ENCODE measurements at places on chromosomes 2 and 18.

DNA sequence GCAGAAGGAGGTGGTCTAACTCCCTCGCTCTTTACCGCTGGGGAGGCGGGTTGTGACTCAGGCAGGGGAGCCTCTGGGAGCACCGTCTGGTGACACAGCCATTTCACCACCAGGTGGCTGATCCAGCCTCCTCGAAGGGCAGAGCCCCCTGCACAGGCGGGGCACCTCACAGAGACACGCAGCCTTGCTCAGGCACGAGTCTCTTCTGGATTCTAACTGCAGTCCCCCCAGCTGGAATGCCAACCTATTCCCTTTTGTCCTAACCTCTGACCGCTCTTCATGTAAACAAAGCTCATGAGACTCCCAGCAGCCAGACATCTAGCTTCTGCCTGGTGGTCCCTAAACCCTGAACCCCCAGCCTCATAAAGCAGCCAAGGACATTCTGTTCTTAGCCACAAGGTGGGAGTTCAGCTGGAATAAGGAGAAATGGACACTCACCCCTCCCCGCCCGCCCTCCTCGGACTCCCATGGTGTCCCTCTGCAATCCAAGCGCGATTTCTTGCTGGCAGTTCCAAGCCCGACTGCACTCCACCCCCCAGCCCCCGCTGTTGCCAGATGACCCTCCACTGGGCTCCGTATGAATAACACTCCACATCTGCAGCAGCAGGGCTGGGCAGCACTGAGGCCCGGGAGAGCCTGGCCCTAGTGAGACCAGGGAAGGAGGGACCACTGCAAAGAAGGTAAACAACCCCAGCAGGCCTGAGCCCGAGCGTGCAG lies 84.3 kb downstream of the TNS1 start:
- DNase-seq, result peak; percentile 53

- no peak for DNase-seq
Observed at GRCh38 chr2:3102081-3102921, 275.3 kb downstream of the EIPR1 start.

DNA sequence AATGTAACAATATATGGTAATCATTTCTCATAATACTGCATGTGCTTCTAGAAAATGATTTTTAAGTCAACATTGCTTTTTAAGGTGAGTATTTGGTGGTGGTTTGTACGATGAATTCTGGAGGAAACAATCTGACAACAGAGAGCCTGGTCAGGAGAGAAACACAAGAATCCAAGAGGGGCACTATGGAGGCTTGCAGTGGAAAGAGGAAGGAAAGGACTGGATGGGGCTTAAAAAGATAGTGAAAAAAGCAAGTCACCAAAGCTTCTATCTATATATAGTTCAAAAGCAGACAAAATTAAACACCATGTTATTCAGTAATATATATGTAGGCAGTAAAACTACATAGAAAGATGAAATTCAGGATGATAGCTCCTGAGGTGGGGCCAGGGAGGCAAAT lies 109.4 kb upstream of the SERTAD2 start:
- DNase-seq, result no peak

GRCh38 chr2:33929467-33929866 lies 330.4 kb upstream of the FAM98A start:
- no peak for DNase-seq

GRCh38 chr2:32788114-32788513 lies 158.6 kb upstream of the LTBP1 start:
- DNase-seq, result no peak

DNA sequence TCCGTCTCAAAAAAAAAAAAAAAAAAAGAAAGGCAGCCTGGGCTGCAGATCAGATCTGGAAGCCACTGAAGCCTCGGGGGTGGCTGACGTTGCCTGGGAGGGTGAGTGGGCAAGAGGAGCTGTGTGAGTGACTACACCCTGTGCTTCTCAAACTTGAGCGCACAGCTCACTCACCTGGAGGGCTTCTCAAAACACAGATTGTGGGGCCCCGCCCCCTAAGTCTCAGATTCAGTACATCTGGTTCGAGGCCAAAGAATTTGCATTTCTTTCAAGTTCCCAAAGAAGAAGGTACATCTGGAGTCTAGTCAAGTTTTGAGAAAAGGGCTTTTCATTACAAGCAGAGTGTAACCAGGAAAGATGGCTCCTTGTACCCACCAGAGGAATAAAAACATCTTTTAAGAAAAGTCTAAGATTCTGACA lies 97.7 kb upstream of the CAB39 start:
- DNase-seq, result peak; percentile 52

DNA sequence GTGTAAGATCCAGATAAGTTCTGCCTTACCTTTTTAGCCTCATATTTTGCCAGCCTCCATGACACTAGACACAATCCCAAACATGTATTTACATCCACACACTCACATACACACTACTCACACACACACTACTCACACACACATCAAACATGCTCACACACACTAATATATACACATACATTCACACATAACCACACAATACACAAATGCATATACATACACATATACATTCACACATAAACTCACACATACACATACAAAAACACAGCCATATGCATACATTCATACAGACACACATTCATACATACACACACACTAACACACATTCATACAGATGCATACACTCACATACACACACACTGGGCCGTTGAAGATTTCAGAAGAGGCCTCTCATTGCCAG lies 109.5 kb downstream of the MAIP1 start:
- DNase-seq, result no peak

GRCh38 chr18:40414155-40414754 lies 1540.8 kb upstream of the PIK3C3 start:
- DNase-seq, result peak; percentile 15

DNA sequence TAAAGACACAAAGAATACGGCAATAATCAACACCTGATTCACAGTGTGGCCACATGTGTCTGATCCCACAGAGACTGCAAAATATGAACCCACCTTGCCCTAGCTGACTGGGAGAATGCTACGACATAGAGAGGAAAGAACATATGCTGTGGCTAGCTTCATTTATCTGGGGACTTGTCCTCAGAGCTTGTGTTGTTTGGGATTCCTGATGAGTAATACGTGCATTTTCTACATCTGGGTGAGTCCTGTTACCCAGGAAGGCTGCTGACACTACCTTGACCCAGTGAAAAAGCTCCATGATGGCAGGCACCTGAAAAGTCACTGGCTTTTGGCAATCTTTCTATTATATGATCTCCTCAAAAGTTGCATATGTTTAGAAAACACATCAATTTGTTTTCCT lies 427.7 kb upstream of the LYPD1 start:
- no peak for DNase-seq

DNA sequence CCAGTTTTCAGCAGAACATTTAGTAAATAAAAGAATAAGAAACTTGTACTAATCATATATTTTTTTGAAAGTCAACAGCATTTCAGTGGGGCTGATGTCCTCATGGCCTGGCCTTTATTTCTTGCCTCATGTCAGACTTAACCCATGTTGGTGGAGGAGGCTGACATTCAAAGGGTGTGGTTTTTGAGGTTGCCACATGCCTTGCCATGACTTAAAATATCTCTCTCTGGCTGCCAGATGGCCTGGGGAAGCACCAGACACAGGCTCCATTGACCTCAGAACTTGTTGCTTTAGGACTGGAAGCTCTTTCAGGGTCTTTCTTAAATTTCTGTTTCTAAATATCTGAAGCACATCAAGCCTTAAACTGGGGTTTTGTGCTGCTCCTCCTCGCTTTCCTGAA lies 32.5 kb upstream of the CD28 start:
- no peak for DNase-seq

- peak; percentile 89 for DNase-seq
Observed at GRCh38 chr2:68121873-68122679, 35.6 kb upstream of the PNO1 start.

DNA sequence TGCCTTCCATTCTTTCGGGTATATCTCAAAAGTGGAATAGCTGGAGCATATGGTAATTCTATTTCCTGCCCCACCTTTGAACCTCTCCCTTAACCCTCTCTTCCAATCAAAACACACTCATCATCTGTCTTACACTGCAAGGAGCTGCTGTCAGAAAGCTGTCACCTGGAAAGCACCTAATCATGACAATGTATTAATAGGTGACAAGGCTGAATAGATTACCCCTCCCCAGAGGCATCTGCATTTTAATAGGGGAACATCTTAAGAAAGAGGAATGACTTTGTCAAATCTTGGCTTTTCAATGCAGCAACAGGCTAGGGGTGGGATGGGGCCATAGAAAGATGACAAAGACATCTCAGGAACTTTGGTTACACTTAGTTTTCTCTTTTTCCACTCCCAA lies 41.3 kb downstream of the CHMP3 start:
- no peak for DNase-seq

DNA sequence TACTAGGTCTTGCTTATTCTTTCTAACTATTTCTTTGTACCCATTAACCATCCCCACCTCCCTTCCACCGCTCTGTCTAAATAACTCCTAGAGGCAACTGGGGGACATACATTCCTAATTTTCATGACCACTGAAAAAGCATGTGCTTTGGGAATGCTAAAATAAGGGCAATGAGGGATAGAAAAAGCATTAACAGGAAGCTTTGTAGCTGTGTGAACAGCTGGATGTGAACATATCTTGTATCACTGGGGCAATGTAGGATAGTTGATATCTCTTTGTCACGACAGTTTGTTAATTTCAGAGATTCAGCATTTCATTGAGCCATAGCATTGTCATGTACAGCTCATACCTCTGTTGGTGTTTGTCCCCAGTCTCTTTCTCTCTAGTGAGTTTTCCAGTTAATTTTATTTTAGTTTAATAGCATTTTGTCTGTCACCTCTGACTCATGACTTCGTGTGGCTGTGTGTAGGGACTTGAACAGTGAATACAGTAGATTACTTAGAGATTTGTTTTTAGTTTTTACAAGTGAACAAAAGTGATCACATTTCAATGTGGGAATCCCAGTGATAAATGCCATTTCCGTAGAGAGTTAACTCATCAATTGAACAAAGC lies 230.3 kb upstream of the NRP2 start:
- no peak for DNase-seq

GRCh38 chr2:230181195-230181594 lies 38.6 kb downstream of the SP110 start:
- no peak for DNase-seq

GRCh38 chr2:7450833-7451190 lies 533.6 kb downstream of the RNF144A start:
- no peak for DNase-seq

GRCh38 chr18:57794951-57795728 lies 8.0 kb downstream of the ATP8B1 start:
- DNase-seq, result no peak

DNA sequence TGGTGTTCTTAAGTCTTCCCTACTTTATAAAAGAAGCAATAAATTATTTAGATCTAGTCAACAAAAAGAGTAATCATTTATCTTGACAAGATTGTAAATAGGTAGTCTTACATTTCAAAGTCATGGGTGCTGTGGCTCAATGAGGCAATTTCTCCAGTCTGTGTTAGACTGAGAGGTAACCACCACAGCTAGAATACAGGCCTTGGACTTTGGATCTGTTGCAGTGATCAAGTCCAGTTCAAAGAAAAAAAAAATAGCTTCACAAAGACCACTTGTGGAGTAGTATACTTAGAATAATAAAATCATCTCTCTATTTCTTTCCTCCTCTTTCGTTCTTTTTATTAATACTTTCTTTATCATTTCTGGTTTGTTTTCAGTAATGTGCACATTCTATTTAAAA lies 93.1 kb upstream of the FSIP2 start:
- DNase-seq, result no peak

DNA sequence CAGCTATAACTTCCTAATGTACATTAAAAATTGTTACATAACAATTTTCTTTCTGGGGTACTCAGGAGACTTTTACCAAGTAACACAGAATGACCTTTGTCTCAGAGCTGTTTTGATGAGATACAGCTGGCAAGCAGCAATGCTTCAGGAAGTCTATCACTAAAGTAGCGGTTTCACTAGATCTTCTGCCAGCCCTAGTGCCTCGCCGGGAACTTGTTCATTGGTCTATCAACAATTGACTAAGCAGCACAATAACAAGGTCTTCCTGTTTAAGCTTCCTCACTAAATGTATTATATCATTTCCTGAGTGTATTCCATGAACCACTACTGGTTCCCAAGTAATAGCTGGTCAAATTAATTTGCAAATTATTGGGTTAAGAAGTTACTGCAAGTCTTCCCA lies 69.2 kb downstream of the TRIP12 start:
- no peak for DNase-seq

- DNase-seq, result no peak
Observed at GRCh38 chr18:62844850-62845643, 129.7 kb downstream of the PHLPP1 start.

DNA sequence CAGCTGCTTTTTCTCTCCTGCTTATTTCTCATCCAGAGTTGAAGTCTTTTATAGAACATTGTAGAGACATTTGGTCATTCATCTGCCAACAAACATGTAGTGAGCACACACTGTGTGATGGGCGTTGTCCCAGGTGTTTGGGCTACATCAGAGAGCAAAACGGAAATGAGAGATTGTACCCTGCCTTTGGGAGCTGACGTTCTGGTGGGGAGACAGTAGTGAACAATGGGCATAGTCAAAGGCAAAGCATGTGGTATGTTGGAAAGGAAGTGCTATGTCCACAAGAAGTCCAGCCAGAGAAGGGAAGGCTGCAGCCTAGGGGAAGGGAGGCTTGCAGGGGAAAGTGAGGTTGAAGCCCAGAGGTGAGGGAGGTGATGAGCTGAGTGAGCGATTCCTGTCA lies 78.1 kb downstream of the PIEZO2 start:
- no peak for DNase-seq

DNA sequence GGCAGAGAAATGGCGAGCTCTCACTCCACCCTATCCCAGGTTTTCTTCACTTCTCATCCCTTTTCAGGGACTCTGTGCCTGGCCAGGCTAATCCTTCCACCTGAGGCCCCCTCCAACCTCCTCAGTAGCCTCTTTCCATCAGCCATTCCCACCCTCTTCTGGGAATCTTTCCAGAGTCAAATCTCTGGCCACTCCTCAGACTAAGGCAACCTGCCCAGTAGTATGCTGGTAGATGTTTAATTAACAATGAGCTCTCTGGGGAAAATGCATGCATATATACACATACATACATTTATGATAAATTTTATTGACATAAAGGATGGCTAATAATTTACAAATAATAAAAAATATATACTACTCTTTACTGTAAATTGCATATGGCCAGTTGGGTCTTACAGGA lies 11.4 kb upstream of the ASPRV1 start:
- no peak for DNase-seq

DNA sequence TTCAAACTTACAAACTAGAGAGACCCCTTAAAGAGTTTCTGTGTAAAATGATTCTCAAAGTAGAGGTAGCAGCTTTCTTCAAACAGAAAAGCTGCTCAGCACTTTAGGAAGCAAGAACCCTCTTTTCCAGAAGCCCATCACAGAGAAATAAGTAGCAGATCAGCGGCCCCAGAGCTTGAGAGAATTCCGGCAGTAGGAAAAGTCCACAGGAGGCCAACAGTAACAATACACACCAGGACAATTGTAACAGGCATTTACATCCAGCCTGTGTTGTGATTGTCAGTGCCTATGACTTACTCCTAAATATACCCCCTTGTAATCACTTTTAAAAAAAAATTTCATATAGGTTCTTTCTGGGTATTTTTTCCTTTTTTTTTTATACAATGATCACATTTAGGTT lies 161.4 kb upstream of the ACVR2A start:
- DNase-seq, result no peak

GRCh38 chr2:42601076-42601475 lies 32.6 kb downstream of the MTA3 start:
- no peak for DNase-seq

Data from mucosa of descending colon (tissue), 3 donors.